ENCODE measurements at places on chromosomes 16 and 17.

DNA sequence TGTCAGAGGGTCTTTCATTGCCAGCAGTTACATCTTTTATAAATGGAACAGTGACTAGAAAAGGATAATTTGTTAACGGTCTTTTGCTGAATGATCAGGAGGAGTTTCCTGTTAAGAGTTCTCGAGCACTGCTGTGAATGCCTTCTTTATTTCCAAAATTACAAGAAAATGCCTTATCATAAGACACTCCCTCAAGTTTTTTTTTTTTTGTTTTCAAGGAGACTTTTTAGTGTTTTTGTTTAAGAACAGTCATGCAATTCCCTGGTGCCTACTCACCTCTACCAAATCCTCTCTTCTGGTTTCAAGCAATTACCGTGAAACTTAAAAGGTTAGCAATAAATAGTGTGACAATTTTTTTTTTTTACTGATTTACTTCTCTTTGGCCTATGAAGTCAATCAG is 19.0 kb upstream of the VWA3A start:
- no peak for DNase-seq

DNA sequence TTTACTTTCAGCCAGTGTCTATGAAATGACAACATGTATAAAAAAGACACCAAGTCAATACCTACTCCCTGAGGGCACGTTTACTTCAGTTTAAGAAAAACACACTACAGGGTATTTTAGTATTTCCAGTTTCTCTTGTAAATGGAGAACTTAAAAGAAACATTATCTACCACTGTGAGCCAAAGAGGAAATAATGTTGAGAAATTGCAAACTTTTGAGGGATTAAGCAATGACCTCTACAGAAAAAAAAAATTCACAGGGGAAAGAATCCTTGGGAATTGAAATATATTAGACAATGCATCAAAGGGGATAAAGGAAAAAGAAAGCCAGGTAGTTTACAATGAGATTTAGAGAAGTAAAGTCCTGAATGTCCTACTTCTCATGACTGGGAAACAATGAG is 126.0 kb downstream of the KCNJ2 start:
- no peak for DNase-seq

DNA sequence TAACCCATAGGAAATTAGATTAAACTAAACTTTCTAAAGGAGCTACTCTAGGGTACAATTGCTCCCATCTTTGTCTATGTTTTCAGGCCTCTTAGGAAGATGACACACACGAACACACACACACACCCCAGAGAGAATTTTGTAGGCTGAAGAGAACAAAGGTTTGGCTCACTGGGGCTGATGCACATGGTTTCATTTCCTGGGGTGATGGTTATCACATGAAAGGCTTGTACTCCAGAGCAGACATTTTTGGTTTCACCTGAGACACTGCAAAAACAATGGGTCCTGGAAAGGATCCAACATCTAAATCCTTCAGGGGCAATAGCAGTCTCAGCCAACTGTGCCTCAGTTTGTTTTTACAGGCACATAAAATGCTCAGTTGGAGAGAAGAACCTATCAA is 62.8 kb downstream of the GRB7 start:
- no peak for DNase-seq

GRCh38 chr17:44053125-44053872 is 13.2 kb downstream of the LSM12 start:
- DNase-seq, result no peak

GRCh38 chr16:88940862-88941817 is 35.9 kb downstream of the CBFA2T3 start:
- DNase-seq, result peak; percentile 40

DNA sequence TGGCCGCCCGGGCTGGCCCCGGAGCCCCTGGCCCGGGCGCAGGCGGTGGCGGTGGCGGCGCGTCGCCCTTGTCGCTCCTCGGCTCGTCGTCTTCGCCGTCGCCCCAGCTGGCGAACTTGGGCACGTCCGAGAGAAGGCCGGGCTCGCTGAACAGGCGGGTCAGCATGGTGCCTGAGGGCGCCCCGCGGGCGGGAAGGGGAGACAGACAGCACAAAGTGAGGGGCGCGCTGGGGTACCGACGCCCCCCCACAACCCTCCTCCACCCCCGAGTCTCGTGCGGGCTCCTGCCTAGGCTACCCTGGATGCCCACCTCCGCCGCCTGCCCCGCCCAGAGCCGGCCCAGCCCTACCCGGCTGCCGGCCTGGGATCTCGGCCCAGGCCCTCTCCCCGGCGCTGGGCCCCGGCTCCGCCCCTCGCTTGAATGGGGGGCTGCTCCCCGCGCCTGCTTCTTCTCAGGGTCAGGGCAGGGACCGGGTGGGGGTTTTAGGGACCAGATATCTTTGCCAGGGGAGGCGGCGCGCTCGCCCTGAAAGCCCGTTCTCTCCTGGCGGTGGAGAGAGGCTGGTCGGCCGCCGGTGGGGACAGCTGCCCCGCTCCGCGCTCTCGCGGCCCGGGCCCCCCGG is 1.2 kb downstream of the NEUROD2 start:
- DNase-seq, result no peak

DNA sequence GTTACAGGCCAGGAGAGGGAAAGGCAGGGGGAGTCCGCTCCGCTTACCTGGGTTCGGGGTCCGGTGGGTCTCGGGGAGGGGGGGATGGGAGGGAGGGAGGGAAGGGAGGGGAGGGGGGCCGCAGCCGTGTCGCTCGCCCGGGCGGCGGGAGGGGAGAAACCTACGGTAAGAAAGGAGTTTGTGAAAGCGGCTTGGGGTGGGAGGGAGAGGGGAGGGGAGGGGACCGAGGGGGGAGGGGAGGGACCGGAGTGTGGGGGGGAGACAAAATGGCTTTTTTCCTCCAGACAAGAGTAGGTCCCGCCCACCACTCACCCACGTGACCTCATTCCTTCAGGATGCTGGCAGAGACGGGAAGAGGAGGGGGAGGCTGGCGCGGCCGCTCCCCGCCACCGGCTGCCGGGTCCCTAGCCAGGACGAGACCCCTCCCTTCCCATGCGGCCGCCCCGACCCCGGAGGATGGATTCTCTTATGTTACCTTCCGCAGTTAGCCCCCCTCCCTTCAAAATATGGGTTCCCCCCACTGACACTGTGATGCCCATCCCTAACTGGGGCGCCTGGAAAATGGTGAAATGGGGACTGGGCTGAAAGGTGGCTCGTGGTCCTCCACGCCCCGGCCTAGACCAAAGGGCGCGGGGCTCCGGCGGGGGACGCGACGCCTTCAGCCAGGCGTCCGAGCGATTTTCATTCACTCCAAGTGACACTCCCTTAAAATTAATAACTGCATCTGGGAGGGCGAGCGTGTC is at the start of gene PCGF2:
TSS of gene PCGF2 (minus strand) at position 188 of the 743 bp plus-strand sequence. CDS start 7,934 bp downstream, outside the sequence.
- DNase-seq, result peak; percentile 92

DNA sequence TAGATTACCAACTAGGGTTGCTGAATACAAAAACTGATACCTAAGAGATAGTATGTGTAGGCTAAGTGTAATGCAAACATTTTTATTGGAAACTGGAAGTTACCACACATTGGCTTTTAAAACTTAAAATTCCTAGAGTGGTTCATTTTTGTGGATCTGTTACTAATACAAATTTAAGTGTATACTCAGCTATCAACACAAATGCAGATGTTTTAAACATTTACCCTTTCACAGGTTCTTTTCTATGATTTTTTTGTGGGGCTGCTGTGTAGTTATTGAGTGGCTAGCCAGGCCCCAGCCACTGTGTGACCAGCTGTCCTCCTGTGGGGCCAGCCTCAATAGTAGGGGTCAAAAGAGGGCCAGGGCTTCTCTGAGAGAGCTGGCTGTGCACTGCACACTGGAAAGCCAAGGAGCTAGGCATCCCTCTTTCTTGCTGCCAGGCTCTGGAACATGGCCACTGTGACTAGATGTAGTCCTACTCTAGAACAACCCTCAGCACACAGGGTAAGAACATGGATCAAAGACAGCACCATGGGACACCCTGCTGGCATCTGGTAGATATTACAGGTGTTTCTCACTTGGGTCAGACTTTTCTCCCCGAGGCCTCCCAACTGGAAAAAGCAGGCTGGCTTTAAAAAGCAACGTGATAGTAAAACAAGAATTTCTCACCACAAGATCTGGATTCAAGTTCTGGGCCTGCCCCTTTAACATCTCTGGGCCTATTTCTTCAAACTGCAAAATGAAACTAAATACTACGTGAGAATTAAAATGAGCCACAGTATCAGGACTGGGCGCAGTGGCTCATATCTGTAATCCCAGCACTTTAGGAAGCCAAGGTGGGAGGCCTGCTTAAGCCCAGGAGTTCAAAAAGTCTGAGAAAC is 7.3 kb upstream of the VEZF1 start:
- peak; percentile 77 for DNase-seq

All from Caco-2 (cell line).